ENCODE measurements at places on chromosomes 1 and 21.

DNA sequence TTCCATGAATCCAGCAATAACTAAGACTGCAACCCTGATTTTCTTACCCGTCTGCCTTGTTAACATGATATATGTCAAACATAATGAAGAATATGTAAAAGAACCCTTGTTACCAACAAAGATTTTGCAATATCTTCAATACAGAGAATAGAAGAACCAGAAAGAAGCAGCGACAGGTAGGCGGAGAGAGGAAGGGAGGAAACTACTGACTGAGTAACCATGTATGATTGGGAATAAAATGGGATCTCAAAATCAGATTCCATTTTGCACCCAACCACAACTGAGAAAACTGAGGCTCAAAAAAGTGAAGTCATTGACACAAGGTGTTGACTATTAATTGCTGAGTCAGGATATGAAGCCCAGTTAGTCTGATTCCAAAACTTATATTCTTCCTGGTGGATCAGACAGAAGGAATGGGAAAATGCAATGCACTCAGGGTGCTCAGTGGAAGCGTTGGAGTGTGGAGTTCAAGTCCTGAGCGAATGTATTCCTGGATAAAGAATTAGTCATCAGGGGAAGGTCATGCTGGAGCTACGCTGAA, 293.3 kb upstream of the GREM2 start:
- no peak for DNase-seq

GRCh38 chr1:173663159-173663558, 6.5 kb downstream of the ANKRD45 start:
- no peak for DNase-seq

DNA sequence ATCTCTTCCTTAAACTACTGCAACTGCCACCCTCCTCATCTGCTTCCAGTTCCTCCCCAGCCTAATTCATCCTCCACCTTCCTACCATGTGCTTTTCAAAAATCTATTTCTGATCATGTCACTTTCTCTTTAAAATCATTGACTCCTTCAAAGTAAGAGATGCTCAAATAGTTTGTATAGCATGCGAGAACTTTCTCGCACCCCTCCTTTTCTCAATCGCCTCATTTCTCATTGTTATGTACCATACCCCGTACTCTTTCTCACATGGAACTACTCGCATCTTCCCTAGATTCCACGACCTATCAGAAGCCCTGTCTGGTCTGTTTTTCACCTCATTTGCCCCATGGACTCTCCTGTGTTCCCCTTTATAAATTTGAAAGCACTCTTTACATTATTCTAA, 238.2 kb downstream of the NRIP1 start:
- DNase-seq, result no peak

- no peak for DNase-seq
These were observed 5.3 kb downstream of the ARF1 start for GRCh38 chr1:228087771-228088251.

DNA sequence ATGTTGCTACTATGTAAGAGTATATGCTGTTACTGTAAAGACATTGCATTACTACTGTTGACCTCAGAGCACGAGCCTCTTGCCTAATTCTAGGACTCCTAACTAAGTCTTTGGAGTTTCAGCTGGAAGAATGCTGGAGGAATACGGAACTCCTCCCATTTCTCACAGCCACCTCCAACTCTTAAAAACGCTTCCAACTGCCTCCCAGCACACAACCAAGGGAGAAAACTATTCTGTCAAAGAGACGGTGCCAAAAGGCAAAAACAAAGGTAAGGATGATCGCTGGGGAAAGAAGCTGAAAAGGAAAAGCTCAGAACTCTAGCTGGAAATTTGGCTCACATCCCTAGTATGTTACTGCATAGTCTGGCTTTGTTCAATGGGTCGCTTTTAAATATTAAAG, at the start of gene FMO2:
Gene FMO2, plus strand, starts transcription at position 210 of the 400 bp plus-strand sequence. CDS start 414 bp downstream, outside the sequence.
- no peak for DNase-seq
